ENCODE measurements at places on chromosomes 2 and 18.

- no peak for DNase-seq
Observed at GRCh38 chr18:25287106-25287505, 64.9 kb downstream of the ZNF521 start.

GRCh38 chr2:15748736-15749323 is 157.2 kb downstream of the DDX1 start:
- no peak for DNase-seq

DNA sequence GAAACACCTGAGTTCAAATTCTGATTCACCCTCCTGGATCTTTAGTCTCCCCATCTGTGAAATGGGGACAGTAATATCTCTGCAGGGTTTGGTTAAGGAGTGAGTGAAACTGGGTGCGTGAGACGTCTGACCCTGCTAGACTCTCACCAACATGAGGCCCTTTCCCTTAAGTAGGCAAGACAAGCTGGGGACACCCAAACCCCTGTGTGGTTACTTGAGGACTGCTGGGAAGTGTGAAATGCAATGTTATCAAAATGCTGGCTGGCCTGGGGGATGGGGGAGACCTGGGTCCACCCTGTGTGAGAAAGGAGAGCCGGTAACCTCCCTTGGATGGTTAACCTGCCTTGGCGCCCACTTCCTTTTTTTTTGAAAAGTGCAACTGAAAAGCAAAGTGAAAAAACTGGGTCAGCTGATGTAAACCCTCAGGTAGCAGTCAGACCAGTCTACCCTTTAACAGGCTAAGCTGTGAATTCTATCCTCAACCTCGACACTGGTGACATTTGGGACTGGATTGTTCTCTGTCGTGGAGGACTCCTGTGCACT is 82.3 kb downstream of the INPP5D start:
- DNase-seq: no peak

- DNase-seq: no peak
Observed at GRCh38 chr2:37792366-37792765, 120.9 kb upstream of the CDC42EP3 start.

DNA sequence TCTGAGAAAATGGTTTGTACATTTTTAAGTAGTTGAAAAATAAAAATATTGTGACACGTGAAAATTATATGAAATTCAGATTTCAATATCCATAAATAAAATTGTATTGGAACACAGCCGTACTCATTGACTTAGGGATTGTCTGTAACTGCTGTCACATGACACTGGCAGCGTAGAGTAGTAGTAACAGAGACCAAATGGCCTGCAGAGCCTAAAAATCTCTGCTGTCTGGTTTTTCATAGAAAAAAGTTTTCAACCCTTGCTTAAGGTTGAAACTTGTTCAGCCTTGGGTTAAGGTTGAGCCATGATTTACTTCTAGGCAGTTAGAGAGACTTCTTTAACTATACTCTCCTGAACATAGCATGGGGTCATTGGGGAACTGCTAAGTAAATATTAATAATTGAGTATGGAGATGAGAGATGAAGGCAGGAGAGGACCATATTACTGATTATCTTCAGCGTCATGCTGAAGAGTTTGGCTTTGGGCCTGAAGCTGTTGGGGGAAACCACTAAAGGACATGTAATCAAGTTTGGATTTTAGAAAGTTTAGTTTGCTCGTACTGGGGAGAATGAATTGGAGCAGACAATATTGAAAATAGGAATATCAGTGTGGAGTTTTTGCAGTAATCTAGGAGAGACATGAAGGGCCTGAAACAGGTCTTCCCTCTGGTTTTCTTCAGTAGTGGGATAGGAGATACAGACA is 16.2 kb downstream of the EML4 start:
- DNase-seq: no peak

Data from NCI-H2029 treated with DMSO at 0.1 percent for 48 hours (cell line).